ENCODE measurements at places on chromosomes 1 and 21. TPM values are rescaled to one million over a fixed set of nuclear protein-coding genes. Genes with fewer than 3 reads are reported as not detected.

DNA sequence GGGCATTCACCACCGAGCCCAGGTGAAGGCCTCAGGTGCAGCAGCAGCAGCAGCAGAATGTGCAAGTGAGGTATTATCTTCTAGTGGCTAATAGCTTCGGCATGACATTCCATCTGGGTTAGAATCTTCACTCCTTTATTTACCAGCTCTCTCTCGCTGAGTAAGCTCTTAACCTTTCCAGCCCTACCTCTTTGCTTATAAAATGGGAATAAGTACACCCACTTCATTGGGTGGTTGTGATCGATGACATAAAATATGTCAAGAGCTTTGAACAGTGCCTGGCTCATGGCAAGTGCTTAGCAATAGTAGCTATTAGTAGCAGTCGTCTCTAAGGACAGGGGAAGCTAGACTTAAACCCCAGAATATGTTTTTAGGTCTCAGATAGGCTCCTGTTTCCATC lies 149.5 kb downstream of the NOS1AP start:
- no peaks in the 10 kb centered on the region for H3K27me3 ChIP-seq
- no peak for DNase-seq
- H3K36me3 ChIP-seq, result no peaks in the 10 kb centered on the region
- H3K4me3 ChIP-seq, result no peak overlapping the region
- H3K4me1 ChIP-seq, result peaks cover 6% of the 10 kb centered on the region
- H3K27ac ChIP-seq, result peak overlapping the region; percentile 57

The IL22RA1 gene
- 1.0 TPM for total RNA-seq

- H3K27ac ChIP-seq, result peak overlapping the region; percentile 2
- DNase-seq, result no peak
- no peak overlapping the region for H3K4me3 ChIP-seq
- no peaks in the 10 kb centered on the region for H3K36me3 ChIP-seq
- H3K4me1 ChIP-seq, result peaks cover 2% of the 10 kb centered on the region
Measured at GRCh38 chr1:8814865-8815264, 2.6 kb downstream of the RERE start.

The IL24 gene
- not detected for total RNA-seq

GRCh38 chr1:52593495-52593894 lies 8.7 kb upstream of the GPX7 start:
- no peaks in the 10 kb centered on the region for H3K27me3 ChIP-seq
- H3K4me1 ChIP-seq, result no peaks in the 10 kb centered on the region
- no peak overlapping the region for H3K27ac ChIP-seq
- no peaks in the 10 kb centered on the region for H3K36me3 ChIP-seq
- no peak overlapping the region for H3K4me3 ChIP-seq

The ZNF593OS gene
- total RNA-seq, result not detected

The VASH2 gene
- total RNA-seq, result 1.7 TPM

- no peak overlapping the region for H3K27ac ChIP-seq
- H3K4me1 ChIP-seq, result no peaks in the 10 kb centered on the region
- DNase-seq, result no peak
- H3K27me3 ChIP-seq, result no peaks in the 10 kb centered on the region
- H3K36me3 ChIP-seq, result no peaks in the 10 kb centered on the region
Measured at GRCh38 chr21:15543473-15543872, 186.3 kb upstream of the USP25 start.

GRCh38 chr1:214219902-214220301 lies 61.1 kb upstream of the SMYD2 start:
- DNase-seq, result no peak
- no peaks in the 10 kb centered on the region for H3K4me1 ChIP-seq
- no peaks in the 10 kb centered on the region for H3K36me3 ChIP-seq
- H3K4me3 ChIP-seq, result no peak overlapping the region
- no peaks in the 10 kb centered on the region for H3K27me3 ChIP-seq

The TMEM61 gene
- total RNA-seq, result 1.1 TPM

DNA sequence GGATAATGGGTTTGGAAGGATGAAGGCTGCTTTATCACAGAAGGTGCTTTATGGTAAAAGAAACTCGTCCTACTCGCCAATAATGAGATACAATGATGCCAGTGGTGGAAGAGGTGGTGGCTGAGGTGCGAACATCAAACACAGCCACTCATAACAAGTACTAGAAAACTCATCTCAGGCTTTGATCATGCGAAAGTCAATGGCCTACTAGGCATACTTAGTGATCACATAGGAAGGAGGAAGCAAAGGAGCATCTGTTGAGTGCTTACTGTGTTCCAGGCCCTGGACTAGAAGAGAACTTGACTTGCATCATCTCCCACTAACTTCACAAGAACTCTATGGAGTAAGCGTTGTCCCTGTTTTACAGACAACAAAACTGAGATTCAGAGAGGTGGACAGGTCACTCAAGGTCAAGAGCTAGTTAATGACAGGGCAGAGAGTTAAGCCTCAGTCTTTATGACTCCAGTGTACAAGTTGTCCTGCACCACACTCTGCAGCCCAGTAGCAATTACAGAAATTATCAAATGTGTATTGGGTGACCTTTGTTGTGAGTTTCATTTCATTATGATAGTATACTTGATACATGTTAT lies 33.6 kb downstream of the RUNX1 start:
- H3K27me3 ChIP-seq, result no peaks in the 10 kb centered on the region
- H3K4me3 ChIP-seq, result no peak overlapping the region

- H3K27ac ChIP-seq, result no peak overlapping the region
- H3K27me3 ChIP-seq, result no peaks in the 10 kb centered on the region
- no peaks in the 10 kb centered on the region for H3K36me3 ChIP-seq
- H3K4me3 ChIP-seq, result no peak overlapping the region
- H3K4me1 ChIP-seq, result no peaks in the 10 kb centered on the region
Measured at GRCh38 chr1:48715921-48716320, 60.8 kb downstream of the BEND5 start.

All from lung (tissue), 17 donors.